ENCODE measurements at places on chromosomes 16 and 17. TPM values are rescaled to one million over a fixed set of nuclear protein-coding genes. Genes with fewer than 3 reads are reported as not detected.

Gene CMTM3
- polyA plus RNA-seq, result 25.2 TPM

Gene SLC52A1
- 0.24 TPM for polyA plus RNA-seq

- H3K4me3 ChIP-seq, result no peak overlapping the region
- no peak for DNase-seq
- H3K36me3 ChIP-seq, result no peaks in the 10 kb centered on the region
- H3K4me1 ChIP-seq, result no peaks in the 10 kb centered on the region
- no peak overlapping the region for H3K27ac ChIP-seq
- H3K27me3 ChIP-seq, result no peaks in the 10 kb centered on the region
Measured at GRCh38 chr16:20236579-20237289, 90.6 kb downstream of the GP2 start.

DNA sequence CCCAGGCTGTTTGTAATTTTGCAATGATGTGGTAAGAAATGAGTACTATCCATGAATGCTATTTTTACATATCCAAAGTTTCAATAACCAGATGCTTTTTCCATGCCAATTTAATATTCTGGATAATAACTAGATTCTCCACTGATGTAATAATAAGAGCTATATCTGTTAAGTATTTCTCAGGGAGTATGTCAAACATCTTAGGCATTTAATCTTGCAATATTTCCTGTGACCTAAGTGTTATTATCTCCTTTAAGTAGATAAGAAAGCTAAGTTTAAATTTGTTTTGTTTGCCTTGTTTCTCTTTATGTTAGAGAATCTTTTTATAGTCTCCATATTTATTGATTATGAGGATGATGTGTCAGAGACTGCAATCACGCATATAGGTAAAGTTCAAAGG is 32.3 kb upstream of the HS3ST3A1 start:
- H3K36me3 ChIP-seq, result no peaks in the 10 kb centered on the region
- no peaks in the 10 kb centered on the region for H3K4me1 ChIP-seq
- no peak overlapping the region for H3K4me3 ChIP-seq
- H3K27me3 ChIP-seq, result no peaks in the 10 kb centered on the region
- DNase-seq, result no peak

GRCh38 chr16:795580-796229 is 4.8 kb downstream of the GNG13 start:
- H3K4me3 ChIP-seq, result no peak overlapping the region
- H3K27me3 ChIP-seq, result peaks cover 19% of the 10 kb centered on the region
- H3K4me1 ChIP-seq, result no peaks in the 10 kb centered on the region
- no peak overlapping the region for H3K27ac ChIP-seq
- DNase-seq, result no peak
- H3K36me3 ChIP-seq, result no peaks in the 10 kb centered on the region

All from adrenal gland (tissue), 19 donors.